Activated naive CD8-positive, alpha-beta T cell treated with anti-CD3 and anti-CD28 coated beads, Interleukin-2, amount 10 ng/mL, durations not matched to agents 7 days and 5 days (primary cell): ENCODE measurements at places on chromosomes 1 and 21.

GRCh38 chr1:182060877-182061276 lies 635 bp downstream of the ZNF648 start:
- H3K27ac ChIP-seq: no peak overlapping the region
- H3K4me3 ChIP-seq: no peak overlapping the region
- DNase-seq: no peak
- no peaks in the 10 kb centered on the region for H3K36me3 ChIP-seq

DNA sequence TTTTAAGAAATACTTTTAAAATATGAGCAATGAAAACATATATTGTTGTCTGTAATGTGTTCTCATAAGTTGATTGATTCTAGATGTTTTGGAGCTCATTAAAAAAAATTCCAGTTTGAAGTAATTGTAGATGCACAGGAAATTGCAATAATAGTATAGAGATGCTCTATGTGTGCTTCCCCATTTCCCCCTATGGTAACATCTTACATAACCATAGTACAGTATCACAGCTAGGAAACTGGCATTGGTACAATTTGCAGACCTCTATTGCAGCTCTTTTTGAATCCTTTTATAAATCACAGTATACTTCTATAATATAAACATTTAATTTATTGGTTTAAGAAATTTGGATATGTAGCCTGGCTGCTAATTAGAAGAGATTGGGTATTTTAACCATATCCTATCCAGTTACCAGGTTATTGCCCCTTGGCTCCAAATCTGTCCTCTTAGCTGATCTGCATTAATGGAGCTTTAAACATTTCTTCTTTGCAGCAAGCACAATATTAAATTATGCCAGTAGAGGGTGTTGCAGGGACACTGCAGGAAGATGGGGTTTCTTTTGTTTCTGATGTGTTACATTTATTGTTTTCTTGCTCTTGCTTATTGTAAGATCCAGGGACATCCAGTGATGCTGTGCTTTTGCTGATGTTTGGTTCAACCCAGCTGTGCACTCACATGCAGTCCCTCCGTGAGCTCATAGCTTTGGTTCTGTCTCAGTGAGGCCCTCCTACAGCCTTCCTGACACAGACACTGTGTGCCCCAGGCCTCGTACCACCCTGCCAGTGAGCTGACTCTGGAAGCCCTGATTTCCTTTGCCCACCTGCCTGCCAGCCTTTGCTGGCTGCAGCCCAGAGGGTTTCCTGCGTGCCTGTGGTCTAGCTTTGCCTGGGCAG lies 103.3 kb downstream of the RABGAP1L start:
- H3K27me3 ChIP-seq: no peaks in the 10 kb centered on the region
- H3K4me1 ChIP-seq: no peaks in the 10 kb centered on the region
- no peak overlapping the region for H3K27ac ChIP-seq
- no peak overlapping the region for H3K4me3 ChIP-seq
- no peaks in the 10 kb centered on the region for H3K36me3 ChIP-seq

DNA sequence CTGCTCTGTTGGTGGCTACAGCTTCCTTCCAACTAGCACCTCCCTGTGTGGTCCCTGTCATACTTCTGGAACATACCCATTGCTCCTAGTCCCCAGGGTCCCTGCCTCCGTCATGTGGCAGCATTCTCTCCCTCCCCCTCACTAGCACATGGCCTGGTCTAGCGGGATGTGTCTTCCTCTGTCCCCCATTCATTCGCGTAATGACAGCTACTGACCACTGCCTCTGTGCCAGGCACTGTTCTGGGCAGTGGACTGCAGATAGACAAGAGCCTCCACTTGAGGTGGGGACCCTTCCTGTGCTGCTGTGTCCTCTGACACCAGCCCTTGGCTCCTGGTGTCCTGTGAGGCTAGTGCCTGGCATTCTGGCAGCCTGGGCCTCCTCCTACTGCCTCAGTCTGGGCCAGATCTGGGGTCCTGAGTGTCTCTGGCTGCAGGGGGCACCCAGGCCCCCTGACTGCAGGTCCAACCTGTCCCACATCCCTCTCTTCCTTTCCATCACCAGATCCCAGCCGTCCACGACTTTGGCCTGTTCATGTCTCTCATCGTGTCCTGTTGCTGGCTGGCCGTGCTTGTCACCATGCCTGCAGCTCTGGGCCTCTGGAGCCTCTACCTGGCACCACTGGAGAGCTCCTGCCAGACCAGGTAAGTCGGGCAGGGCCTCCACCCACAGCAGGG lies 38.1 kb downstream of the DISP3 start:
- no peak overlapping the region for H3K27ac ChIP-seq
- no peaks in the 10 kb centered on the region for H3K36me3 ChIP-seq
- no peaks in the 10 kb centered on the region for H3K4me1 ChIP-seq

DNA sequence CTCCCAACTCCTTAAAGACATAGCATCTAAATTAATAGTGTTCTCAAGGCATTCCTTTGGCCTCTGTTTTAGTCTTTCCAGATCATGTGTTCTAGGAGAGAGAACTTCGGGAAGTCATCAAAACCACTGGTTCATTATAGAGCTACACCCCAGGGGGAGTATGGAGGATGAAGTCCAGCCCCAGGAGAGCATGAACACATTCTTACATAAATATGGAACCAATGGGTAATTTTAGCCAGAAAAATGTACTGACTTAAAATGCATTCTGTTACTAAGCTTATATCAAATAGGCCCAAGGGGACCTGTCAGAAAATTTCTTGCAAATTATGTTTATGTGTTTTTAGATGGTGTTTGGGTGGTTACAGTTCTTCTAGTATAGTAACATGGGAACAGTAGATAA lies 165.2 kb downstream of the NTMT2 start:
- DNase-seq: no peak
- no peak overlapping the region for H3K4me3 ChIP-seq

GRCh38 chr1:30172299-30172694 lies 551.1 kb downstream of the MATN1 start:
- no peak overlapping the region for H3K27ac ChIP-seq
- no peak overlapping the region for H3K4me3 ChIP-seq
- no peaks in the 10 kb centered on the region for H3K36me3 ChIP-seq
- H3K4me1 ChIP-seq: no peaks in the 10 kb centered on the region
- H3K27me3 ChIP-seq: peaks cover 19% of the 10 kb centered on the region
- no peak for DNase-seq

- no peak overlapping the region for H3K27ac ChIP-seq
- peaks cover 17% of the 10 kb centered on the region for H3K27me3 ChIP-seq
- H3K36me3 ChIP-seq: no peaks in the 10 kb centered on the region
- no peak for DNase-seq
Measured at GRCh38 chr1:147745271-147745670, 15.1 kb downstream of the GJA5 start.

DNA sequence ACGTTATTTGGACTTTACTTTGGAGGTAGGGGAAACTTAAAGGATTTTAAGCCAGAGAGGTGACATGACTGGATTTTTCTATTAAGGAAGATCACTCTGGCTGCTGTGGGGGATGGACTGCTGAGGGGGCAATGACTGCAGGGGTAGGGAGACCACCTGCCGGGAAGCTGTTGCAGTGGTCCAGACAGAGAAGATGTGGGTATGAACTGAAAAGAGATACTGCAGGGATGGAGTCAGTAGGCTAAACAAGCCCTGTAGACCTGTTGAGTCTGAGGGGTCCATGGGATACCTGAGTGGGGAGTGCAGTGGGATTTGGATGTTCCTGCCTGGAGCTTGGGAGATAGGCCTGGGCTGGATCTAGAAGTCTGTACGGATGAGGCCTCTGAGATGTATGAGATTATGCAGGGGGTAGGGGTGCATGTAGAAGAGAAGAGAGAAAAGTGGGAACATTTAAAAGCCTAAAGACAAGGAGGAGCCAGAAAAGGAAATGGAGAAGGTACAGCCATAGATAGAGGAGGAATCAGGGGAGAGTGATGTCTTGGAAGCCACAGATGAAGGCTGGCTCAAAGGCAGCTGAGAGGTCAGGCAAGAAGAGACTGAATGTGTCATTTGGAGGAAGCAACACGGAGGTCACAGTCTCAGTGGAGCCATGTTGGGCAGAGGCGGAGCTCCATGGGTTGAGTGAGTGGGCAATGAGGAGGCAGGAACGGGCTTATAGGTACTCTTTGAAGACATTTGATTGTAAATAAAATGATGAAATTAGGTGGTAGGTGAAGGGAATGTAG lies 25.9 kb upstream of the KCNA2 start:
- no peaks in the 10 kb centered on the region for H3K27me3 ChIP-seq
- H3K36me3 ChIP-seq: peaks cover 8% of the 10 kb centered on the region
- no peak overlapping the region for H3K4me3 ChIP-seq
- no peak overlapping the region for H3K27ac ChIP-seq

- no peak overlapping the region for H3K27ac ChIP-seq
- H3K27me3 ChIP-seq: no peaks in the 10 kb centered on the region
- no peak overlapping the region for H3K4me3 ChIP-seq
- DNase-seq: no peak
- H3K4me1 ChIP-seq: no peaks in the 10 kb centered on the region
Measured at GRCh38 chr1:182823220-182823619, 15.9 kb upstream of the DHX9 start.

DNA sequence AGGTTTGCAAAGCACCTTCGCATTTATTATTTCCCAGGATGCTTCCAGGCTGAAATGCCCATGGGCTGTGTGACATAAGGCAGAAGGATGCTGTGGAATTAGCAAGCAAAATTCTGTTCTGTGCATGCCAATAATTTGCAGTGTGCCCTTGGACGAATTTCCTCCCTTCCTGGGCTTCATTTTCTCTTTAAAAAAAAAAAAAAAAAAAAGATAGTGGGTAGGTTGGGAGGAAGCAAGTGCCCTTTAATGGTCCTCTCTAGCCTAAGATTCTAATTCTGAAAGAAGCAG lies 2.5 kb upstream of the ID3 start:
- H3K4me1 ChIP-seq: peaks cover 37% of the 10 kb centered on the region
- peaks cover 4% of the 10 kb centered on the region for H3K36me3 ChIP-seq
- H3K27ac ChIP-seq: no peak overlapping the region

- H3K27ac ChIP-seq: no peak overlapping the region
- H3K4me3 ChIP-seq: no peak overlapping the region
- no peaks in the 10 kb centered on the region for H3K36me3 ChIP-seq
- DNase-seq: no peak
Measured at GRCh38 chr21:28737674-28738419, 254.8 kb downstream of the LTN1 start.

DNA sequence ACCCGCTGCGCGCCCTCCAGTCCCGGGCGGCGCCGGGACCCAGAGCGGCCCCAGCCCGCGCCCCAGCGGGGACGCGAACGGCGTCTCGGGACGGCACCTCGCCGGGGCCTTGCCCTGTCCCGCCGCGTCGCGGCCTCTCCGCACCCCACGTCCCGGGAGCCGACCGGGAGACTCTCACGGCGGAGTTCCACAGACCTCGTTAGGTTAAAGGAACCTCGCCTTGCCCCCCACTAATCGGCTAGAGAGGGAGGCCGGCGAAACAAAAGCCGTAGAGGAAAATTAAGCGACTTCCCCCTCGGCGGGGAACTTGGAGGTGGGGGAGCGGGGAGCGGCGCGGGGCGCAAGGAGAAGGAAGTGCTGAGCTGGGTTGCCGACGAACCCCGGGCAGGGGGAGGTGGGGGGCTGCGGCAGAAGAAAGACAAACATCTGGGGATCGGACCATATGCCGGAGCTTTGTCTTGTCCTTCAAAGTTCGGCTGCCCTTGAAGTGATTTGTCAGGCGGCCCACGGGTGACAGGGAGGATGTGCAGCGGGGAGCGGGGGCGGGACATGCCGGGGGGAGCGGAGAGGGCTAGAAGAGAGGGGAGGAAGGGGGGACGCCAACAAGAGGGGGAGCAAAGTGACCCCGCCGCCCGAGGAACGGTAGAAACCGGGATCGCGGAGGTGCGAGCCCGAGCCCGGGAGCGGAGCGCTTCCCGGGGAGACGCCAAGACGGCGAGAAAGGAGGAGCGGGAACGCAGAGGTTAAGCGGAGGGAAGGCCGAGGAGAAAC lies 120.0 kb upstream of the RRP15 start:
- peak overlapping the region; percentile 61 for H3K4me3 ChIP-seq
- DNase-seq: peak; percentile 40
- no peaks in the 10 kb centered on the region for H3K36me3 ChIP-seq
- H3K4me1 ChIP-seq: peaks cover 11% of the 10 kb centered on the region
- H3K27ac ChIP-seq: no peak overlapping the region

- H3K27ac ChIP-seq: no peak overlapping the region
- peaks cover 2% of the 10 kb centered on the region for H3K36me3 ChIP-seq
- peaks cover 45% of the 10 kb centered on the region for H3K27me3 ChIP-seq
Measured at GRCh38 chr1:202858789-202859414, 30.0 kb downstream of the RABIF start.

DNA sequence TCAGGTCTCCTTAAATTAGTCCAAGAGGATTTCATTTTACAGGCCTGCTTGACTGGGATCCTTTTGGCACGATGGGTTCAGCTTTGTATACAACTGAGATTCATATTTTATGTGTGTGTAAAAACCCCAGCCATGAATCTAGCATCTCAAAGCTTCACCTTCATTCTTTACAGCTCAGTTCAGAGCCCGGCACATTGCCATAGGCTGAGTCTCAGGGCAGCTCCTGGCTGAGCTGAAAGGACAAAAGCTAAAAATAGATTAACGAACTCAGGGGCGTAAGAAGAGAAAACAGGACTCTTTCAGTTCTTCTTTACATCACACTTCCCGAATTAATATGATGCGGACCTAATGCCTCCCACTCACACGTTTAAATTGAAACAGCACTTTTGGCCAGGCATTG lies 262.8 kb upstream of the PBX1 start:
- no peaks in the 10 kb centered on the region for H3K36me3 ChIP-seq
- no peak overlapping the region for H3K27ac ChIP-seq
- no peaks in the 10 kb centered on the region for H3K27me3 ChIP-seq
- H3K4me1 ChIP-seq: no peaks in the 10 kb centered on the region
- no peak for DNase-seq
- no peak overlapping the region for H3K4me3 ChIP-seq

- DNase-seq: no peak
- no peak overlapping the region for H3K4me3 ChIP-seq
- peak overlapping the region; percentile 28 for H3K27ac ChIP-seq
- H3K36me3 ChIP-seq: peaks cover 48% of the 10 kb centered on the region
- no peaks in the 10 kb centered on the region for H3K27me3 ChIP-seq
- peaks cover 52% of the 10 kb centered on the region for H3K4me1 ChIP-seq
Measured at GRCh38 chr21:14522736-14523135, 23.4 kb downstream of the SAMSN1 start.

- peaks cover 20% of the 10 kb centered on the region for H3K27me3 ChIP-seq
- DNase-seq: no peak
- H3K27ac ChIP-seq: no peak overlapping the region
- no peak overlapping the region for H3K4me3 ChIP-seq
Measured at GRCh38 chr21:43272591-43272990, 103.8 kb downstream of the CRYAA start.

GRCh38 chr21:42049578-42050430 lies 21.3 kb upstream of the UMODL1 start:
- no peaks in the 10 kb centered on the region for H3K36me3 ChIP-seq
- no peak overlapping the region for H3K27ac ChIP-seq
- peaks cover 8% of the 10 kb centered on the region for H3K4me1 ChIP-seq
- DNase-seq: no peak
- peaks cover 4% of the 10 kb centered on the region for H3K27me3 ChIP-seq
- H3K4me3 ChIP-seq: no peak overlapping the region
